ENCODE measurements at places on chromosomes 6 and 20.

GRCh38 chr6:53795340-53795701 lies 516 bp downstream of the LRRC1 start:
- DNase-seq, result no peak

DNA sequence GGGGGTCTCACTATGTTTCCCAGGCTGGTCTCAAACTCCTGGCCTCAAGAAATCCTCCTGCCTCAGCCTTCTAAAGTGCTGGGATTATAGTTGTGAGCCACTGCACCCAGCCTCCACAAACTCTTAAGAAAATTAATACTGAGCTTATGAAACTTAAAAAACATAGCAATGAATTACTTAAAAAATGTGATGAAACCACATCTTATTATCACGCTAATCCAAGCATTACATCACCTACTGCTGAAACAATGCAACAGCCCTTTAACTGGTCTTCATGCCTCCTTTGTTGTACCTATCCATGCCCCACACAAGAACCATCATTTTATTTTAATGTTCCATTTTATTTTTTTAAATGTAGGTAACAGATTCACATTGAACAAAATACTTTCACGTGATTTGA lies 24.9 kb downstream of the SESN1 start:
- no peak for DNase-seq

DNA sequence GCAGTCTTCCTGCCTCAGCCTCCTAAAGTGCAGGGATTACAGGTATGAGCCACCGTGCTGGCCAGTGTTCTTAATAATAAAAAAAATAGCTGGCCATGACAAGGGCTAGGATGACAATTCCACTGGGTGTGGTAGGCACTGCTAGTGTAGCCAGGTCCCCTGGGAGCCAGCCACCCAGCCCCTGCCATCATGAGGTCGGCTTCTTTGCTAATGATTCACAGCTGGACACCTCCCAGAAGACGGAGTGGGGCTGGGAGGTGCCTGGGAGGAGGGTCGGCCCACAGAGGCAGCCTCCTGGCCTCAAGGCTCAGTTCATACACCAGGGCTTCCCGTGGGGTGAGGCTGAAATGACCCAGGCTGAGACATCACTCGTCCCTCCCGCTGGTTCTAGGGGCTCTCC lies 230.4 kb downstream of the TAF4 start:
- no peak for DNase-seq

GRCh38 chr20:22910287-22910852 lies 124.7 kb upstream of the SSTR4 start:
- DNase-seq, result no peak

- DNase-seq, result no peak
Measured at GRCh38 chr6:109308018-109308492, 74.2 kb downstream of the CD164 start.

Measured in neural progenitor cell (in vitro differentiated cells).